Activated CD4-positive, alpha-beta memory T cell treated with anti-CD3 and anti-CD28 coated beads, Interleukin-2, amount 10 ng/mL, durations not matched to agents 7 days and 5 days (primary cell): ENCODE measurements at places on chromosomes 16 and 17. TPM values are rescaled to one million over a fixed set of nuclear protein-coding genes. Genes with fewer than 3 reads are reported as not detected.

KRTAP2-3 gene
- total RNA-seq, result not detected

AIPL1 gene
- total RNA-seq, result not detected

KPNB1 gene
- 334 TPM for total RNA-seq

ARHGAP44 gene
- total RNA-seq, result not detected

MYH3 gene
- total RNA-seq, result 2.5 TPM
